Suprapubic skin (tissue), 4 donors: ENCODE measurements at places on chromosomes 1 and 21.

- no peak overlapping the region for H3K4me3 ChIP-seq
- H3K4me1 ChIP-seq = peaks cover 97% of the 10 kb centered on the region
- no peaks in the 10 kb centered on the region for H3K36me3 ChIP-seq
- H3K27ac ChIP-seq = peak overlapping the region; percentile 17
Measured at GRCh38 chr1:93670141-93670540, 11.5 kb downstream of the BCAR3 start.

- H3K36me3 ChIP-seq = no peaks in the 10 kb centered on the region
- H3K27me3 ChIP-seq = no peaks in the 10 kb centered on the region
- H3K27ac ChIP-seq = no peak overlapping the region
Measured at GRCh38 chr21:37251294-37251634, 15.9 kb downstream of the VPS26C start.

GRCh38 chr21:26850116-26850643 is 5.0 kb upstream of the ADAMTS1 start:
- H3K27me3 ChIP-seq = no peaks in the 10 kb centered on the region
- no peak overlapping the region for H3K27ac ChIP-seq
- no peaks in the 10 kb centered on the region for H3K36me3 ChIP-seq
- peaks cover 14% of the 10 kb centered on the region for H3K4me1 ChIP-seq
- H3K4me3 ChIP-seq = no peak overlapping the region

DNA sequence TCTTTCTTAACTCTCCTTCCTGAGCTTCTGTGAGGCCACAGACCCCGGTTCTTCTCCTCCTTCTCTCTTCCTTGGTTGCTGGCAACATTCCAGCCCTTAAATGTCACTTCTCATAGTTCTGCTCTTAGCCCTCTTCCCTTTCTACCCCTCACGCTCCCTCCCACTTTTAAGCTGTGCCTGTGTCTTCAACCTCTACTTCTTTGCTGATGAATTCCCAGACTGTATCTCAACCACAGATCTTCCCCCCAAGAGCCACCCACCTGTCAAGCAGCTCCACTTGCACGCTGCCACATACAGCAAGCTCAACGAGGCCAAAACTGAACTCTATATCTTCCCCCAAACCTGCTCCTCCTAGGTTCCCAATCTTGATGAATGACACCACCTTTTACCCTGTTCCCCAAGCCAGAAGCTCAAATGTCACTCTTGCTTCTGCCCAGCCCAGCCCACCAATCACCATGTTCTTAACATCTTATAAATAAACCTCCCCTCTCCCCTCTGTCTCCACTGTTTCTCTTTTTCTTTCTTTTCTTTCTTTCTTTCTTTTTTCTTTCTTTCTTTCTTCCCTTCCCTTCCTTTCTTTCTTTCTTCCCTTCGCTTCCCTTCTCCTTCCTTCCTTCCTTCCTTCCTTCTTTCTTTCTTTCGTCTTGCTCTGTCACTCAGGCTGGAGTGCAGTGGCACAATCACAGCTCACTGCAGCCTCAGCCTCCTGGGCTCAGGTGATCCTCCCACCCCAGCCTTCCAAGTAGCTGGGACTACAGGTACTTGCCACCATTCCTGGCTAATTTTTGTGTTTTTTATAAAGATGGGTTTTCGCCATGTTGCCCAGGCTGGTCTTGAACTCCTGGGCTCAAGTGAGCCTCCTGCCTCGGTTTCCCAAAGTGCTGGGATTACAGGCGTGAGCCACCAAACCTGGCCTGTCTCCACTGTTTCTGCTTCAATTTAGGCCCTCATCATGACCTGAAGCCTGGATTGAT is 19.8 kb upstream of the PTP4A2 start:
- no peaks in the 10 kb centered on the region for H3K36me3 ChIP-seq
- H3K4me1 ChIP-seq = peaks cover 36% of the 10 kb centered on the region
- H3K4me3 ChIP-seq = no peak overlapping the region
- no peak overlapping the region for H3K27ac ChIP-seq
- no peak for DNase-seq

DNA sequence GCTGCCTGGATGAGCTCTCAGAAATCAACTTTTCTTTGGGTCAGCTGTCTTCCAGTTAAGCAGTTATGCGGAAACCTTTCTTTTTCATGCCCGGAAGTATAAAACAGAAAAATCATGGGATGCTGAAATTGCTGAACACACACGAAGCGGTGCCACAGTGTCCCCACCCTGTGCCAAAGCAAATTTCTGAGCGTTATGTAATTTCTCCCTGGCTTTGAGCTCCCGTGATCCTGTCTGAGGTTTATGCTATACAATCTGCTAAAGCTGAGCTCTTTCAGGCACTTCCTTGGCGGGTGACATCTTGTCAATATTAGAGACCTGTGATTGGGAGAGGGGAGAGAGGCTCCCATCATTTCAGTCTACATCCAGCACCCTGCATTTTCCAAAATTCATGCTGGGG is 201.7 kb downstream of the ROR1 start:
- H3K4me1 ChIP-seq = peaks cover 5% of the 10 kb centered on the region
- DNase-seq = no peak
- no peak overlapping the region for H3K4me3 ChIP-seq
- H3K36me3 ChIP-seq = no peaks in the 10 kb centered on the region

- peak overlapping the region; percentile 80 for H3K4me3 ChIP-seq
- no peaks in the 10 kb centered on the region for H3K27me3 ChIP-seq
- H3K36me3 ChIP-seq = no peaks in the 10 kb centered on the region
- peaks cover 40% of the 10 kb centered on the region for H3K4me1 ChIP-seq
- no peak for DNase-seq
Measured at GRCh38 chr1:8815582-8816151, 1.8 kb downstream of the RERE start.

GRCh38 chr1:53619367-53620060 is 119.5 kb downstream of the GLIS1 start:
- H3K4me3 ChIP-seq = no peak overlapping the region
- H3K4me1 ChIP-seq = peaks cover 16% of the 10 kb centered on the region
- DNase-seq = peak; percentile 57

DNA sequence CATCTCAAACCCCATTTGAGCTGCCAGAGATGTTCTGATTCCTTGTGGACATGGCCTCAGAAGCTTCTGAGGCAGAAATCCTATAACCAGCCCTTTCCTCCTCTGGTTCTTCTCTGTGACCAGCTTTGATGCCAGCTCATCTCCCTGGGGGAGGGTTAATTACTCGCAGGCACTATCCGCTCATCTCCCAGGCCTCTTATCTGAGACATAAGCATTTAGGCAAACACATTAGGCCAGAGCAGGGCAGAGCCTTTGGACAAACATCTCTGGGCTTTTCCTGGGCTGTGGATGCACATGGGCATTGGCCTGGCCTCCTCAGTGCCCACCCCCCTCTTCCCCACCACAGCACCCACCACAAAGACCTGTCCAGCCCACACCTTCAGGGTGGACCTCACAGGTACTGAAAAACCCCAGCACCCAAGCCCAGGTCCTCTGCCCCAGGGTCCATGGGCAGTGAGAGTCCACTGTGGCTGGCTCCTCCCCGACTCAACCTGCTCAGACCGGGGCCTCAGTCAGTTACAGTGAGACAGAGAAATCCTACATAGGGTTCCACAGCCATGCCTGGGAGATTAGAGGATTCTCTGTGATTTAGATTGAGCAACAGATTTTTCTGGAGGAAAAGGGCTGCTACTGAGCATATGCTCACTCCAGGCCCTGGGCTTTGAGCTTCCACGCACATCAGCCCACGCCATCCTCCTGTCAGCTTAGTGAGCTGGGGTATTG is 26.9 kb downstream of the IGSF21 start:
- no peak overlapping the region for H3K4me3 ChIP-seq
- no peaks in the 10 kb centered on the region for H3K4me1 ChIP-seq
- no peaks in the 10 kb centered on the region for H3K36me3 ChIP-seq
- peaks cover 56% of the 10 kb centered on the region for H3K27me3 ChIP-seq
- DNase-seq = no peak
- H3K27ac ChIP-seq = no peak overlapping the region

DNA sequence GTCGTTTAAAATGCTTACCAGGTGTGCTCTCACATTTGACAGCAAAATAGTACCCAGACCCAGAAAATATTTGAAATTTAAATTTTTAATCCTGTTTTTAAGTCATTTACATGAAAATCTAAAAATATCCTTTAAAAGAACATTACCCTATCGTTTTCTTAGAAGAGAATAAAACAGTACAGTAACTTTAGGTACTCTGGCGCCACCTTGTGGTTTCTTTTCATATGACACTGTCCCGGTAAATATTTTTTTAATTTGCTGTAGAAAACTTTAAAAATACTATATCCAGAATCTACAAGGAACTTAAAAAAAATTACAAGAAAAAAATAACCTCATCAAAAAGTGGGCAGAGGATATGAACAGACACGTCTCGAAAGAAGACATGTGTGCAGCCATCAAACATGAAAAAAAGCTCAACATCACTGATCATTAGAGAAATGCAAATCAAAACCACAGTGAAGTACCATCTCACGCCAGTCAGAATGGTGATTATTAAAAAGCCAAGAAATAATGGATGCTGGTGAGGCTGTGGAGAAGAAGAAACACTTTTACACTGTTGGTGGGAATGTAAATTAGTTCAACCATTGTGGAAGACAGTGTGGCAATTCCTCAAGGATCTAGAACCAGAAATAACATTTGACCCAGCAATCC is 129.2 kb downstream of the RGS21 start:
- DNase-seq = no peak
- no peak overlapping the region for H3K27ac ChIP-seq
- H3K36me3 ChIP-seq = no peaks in the 10 kb centered on the region
- H3K4me3 ChIP-seq = no peak overlapping the region
- no peaks in the 10 kb centered on the region for H3K4me1 ChIP-seq

DNA sequence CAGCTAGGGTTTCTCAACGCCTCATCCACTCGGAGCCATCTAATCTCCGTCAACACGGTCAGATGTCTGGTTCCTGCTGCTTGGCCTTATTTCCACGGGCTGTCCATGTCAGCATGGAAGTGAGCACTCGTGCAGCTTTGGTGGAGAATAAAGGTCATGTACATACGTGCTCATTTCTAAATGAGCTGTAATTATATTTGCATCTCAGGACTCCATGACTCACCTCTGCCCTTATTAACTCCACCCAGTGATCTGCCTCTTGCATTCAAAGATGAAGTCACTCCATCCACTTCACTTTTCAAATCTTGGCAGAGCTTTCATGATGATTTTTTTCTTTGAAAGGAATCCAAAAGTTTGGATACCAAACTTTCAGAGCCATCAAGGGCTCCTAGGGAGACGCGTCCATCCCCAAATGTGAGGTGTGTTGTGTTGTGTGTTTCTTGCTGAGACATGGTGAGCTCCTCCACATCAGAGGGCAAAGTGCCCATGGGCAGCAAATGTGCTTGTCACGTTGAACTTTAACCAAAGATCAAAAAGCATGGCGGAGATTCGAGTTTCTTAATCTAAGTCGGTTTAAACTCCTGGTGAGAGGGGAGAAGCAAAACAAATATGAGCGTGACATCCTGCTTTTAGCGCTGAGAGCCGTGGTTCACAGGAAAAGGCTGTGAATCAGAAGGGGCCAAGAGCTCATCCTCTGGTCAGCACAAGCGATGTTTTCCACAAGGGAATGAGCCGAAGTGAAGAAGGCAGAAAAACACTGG is 68.6 kb upstream of the ERRFI1 start:
- no peaks in the 10 kb centered on the region for H3K36me3 ChIP-seq

DNA sequence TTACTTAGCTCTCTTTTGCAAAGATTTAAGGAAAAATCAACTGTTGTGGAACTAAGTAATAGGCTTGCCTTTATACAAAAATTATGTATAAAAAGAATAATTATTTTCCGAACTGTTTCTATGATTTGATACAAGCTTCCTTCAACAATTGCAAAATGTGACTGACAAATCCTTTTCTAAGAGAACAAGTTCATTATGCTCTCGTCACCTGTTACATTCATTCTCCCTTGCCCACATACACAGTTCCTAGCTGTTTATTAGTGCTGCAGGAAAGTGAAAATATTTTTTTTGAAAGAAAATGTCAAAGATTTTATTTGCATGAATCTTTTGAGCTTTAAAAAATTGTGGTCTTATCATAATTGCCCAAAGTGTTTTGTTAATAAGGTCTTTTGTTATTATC is 466.2 kb downstream of the USP25 start:
- H3K4me1 ChIP-seq = peaks cover 3% of the 10 kb centered on the region
- H3K36me3 ChIP-seq = no peaks in the 10 kb centered on the region
- DNase-seq = no peak
- peak overlapping the region; percentile 41 for H3K4me3 ChIP-seq
- no peaks in the 10 kb centered on the region for H3K27me3 ChIP-seq

DNA sequence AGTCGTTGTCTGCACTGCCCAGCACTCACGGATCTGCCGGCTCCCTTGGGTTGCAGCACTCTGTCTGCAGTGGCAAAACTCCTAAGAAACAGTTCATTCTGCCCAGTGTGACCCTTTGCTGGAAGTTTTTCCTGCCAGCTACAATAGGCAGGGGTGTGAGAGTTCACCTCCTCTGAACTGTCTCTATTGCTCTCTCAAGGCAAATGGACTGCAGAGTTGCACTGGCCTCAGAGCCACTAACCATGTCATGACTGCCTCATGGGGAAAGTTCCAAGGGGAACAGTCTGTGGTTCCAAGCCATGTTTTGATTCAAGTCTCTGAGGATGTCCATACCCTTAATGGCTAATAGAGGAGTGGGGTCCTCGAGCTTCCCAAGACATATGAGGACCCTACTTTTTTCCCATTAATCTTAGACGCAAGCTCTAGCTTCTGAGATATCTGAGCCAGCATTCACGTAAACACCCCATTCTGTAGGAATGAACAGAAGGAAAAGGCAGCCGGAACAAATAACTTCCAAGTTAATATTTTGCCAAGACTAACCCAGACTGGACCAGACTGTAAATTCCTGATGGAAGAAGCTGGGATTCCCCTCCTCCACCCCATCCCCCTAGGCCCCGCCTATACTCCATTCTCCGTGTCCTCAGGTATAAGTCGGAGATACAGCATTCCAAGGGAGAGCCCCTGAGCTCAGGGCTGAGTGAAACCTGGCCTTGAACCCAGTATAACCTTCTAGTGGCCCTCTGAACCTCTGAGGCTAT is 93.8 kb upstream of the AKT3 start:
- H3K27ac ChIP-seq = no peak overlapping the region
- no peaks in the 10 kb centered on the region for H3K4me1 ChIP-seq
- no peak overlapping the region for H3K4me3 ChIP-seq

GRCh38 chr1:78570539-78570938 is 49.7 kb upstream of the IFI44L start:
- H3K4me1 ChIP-seq = no peaks in the 10 kb centered on the region
- no peaks in the 10 kb centered on the region for H3K36me3 ChIP-seq
- H3K4me3 ChIP-seq = no peak overlapping the region
- no peak overlapping the region for H3K27ac ChIP-seq
- no peaks in the 10 kb centered on the region for H3K27me3 ChIP-seq

DNA sequence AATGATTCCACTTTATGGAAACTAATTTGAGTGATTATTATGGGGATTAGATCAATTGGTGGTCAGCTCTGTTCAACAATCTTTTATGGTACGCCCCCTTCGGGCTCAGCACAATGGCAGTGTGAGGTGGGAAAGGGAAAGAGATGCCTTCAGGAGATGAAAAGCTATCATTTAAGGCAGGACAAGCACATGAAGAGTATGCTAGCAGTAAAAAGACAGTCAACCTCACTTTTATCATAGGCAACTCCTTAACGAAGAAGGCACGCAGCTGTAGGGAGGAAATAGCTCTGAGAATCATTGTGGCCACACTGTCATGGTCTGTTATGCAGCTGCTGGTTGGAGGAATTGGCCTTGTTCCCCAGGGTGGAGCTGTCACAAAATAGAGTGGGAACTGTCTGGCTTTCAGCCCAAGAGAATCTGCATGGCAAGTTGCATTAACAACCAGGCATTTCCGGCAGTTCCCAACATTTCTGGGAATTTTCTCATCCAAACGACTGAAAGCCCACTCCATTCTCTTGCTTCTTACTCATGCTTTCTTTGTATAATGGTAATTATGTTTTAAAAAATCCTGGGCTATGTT is 54.4 kb upstream of the BCL10 start:
- no peak overlapping the region for H3K4me3 ChIP-seq
- H3K36me3 ChIP-seq = no peaks in the 10 kb centered on the region
- DNase-seq = no peak
- H3K27ac ChIP-seq = peak overlapping the region; percentile 66
